ENCODE measurements at places on chromosomes 2 and 18.

DNA sequence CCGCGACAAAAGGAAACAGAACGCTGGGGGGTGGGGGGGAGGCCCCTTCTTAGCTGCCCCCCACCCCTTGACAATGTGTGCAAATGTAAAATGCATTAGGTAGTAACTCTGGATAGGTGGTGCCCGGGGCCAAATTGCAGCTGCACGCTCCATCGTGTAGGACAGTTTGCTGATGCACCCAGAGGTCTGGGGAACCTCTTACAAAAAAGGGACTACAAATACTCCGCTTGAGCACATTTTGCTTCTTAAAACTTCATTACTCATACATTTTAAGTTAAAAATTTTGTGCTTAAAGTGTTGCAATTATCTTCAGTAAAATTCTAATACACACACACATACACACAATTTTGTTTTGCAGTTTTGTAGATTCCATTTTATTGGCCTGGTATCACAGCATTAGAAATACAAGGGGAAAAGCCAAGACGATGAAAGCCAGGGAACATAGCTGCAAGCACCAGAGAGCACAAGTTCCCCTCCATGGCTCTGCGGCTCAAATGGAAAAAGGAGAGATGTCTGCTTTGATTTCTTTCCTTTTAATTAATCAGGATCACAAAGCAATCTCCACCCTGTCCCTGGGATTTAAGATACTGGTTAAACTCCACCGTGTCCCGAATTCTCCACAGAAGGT is 582.1 kb downstream of the ZEB2 start:
- peaks cover 19% of the 10 kb centered on the region for H3K4me1 ChIP-seq
- no peaks in the 10 kb centered on the region for H3K27me3 ChIP-seq
- no peak for DNase-seq
- peak overlapping the region; percentile 66 for H3K4me3 ChIP-seq

- no peak overlapping the region for H3K27ac ChIP-seq
- no peaks in the 10 kb centered on the region for H3K4me1 ChIP-seq
- H3K36me3 ChIP-seq = no peaks in the 10 kb centered on the region
- DNase-seq = no peak
- no peak overlapping the region for H3K4me3 ChIP-seq
These were observed 101.2 kb downstream of the RAPGEF4 start for GRCh38 chr2:172836827-172837226.

GRCh38 chr2:98669675-98670074 is 61.3 kb downstream of the MGAT4A start:
- DNase-seq = no peak
- no peak overlapping the region for H3K27ac ChIP-seq
- H3K4me3 ChIP-seq = no peak overlapping the region
- H3K27me3 ChIP-seq = no peaks in the 10 kb centered on the region
- no peaks in the 10 kb centered on the region for H3K36me3 ChIP-seq
- H3K4me1 ChIP-seq = no peaks in the 10 kb centered on the region

- H3K4me1 ChIP-seq = no peaks in the 10 kb centered on the region
- no peaks in the 10 kb centered on the region for H3K27me3 ChIP-seq
- no peaks in the 10 kb centered on the region for H3K36me3 ChIP-seq
These were observed 855.7 kb downstream of the TRIB2 start for GRCh38 chr2:13572466-13572865.

GRCh38 chr2:168514692-168515091 is 58.6 kb downstream of the CERS6 start:
- DNase-seq = no peak
- H3K4me3 ChIP-seq = no peak overlapping the region
- no peaks in the 10 kb centered on the region for H3K27me3 ChIP-seq
- no peaks in the 10 kb centered on the region for H3K36me3 ChIP-seq
- H3K27ac ChIP-seq = no peak overlapping the region

DNA sequence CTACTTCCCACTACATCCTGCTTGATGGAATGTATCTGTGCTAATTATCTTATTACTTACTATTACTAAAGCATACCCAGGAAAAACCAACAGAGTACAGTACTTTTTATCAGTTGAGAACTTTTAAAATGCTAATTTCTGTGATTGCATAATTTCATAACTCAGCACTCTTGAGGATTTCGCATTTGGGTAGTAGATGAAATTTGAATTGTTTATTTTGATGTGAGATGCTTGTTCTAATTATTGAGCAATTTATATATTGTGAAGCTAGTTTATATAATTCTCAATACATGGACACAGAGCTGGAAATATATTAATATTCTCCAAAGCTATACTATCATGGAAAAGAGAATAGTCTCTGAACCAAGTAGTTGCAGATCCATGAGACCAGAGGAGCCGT is 104.5 kb upstream of the SP5 start:
- no peak overlapping the region for H3K27ac ChIP-seq

DNA sequence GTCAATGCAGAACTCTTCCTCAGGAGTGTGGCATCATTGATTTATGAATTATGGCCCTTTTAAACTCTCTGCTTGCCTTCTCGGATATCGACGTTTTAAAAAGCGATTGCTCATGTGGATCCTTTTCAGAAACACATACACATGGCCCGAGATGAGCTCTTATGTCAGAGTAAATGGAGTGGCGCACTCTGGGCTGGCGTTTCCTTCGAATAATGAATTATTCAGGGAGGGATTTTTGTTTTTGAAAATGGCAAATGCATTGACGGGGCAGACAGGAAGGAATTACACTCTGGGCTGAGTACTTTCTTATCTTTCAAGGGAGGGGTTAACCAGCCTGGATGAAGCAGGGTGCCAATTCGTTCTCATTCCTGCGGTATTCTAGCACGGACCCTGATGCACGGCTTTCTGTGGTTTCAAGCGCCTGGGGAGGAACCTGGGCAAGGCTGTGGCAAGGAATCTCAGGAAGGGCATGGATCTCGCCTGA is 142.7 kb downstream of the PRKCE start:
- no peaks in the 10 kb centered on the region for H3K36me3 ChIP-seq
- no peaks in the 10 kb centered on the region for H3K4me1 ChIP-seq
- H3K27me3 ChIP-seq = no peaks in the 10 kb centered on the region
- H3K4me3 ChIP-seq = no peak overlapping the region

DNA sequence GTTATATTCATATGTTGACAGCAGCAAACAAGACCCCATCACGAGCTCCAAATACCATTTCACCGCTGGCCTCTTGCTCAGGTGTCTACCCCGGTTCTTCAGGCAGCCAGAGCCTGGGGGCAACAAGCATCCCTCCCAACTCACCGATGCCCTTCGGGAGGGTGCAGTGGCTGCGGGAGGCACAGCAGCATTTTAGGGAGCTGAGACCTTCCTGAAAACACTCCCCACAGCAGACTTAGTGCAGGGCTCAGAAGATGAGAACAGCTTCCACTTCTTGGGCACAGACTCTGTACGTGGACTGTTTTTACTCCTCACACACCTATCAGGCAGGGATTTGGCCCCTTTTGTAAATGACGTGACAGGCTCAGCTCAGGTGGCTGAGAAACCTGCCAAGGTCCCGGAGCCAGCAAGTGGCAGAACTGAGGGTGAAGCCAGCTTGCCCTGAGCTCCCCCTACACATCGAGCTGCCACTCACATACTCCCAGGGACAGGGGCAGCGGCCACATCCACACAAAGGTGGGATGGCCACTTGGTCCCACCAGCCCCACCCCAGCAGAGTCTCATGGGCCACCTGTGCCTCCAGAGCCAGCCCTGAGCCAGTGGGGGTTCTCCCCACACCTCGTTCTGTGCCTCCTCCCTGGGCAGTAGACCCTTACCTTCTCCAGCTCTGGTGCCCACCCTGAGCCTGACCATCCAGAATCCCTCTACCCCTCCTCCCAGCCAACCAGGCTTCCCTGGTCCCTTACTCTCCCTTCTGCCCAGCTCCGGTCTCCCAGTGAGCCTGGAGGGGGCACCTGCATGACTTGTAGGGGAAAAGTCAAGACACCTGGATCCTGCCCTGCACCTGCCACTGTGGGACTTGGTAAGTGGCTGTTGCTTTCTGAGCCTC is 28.5 kb downstream of the CYP27C1 start:
- no peaks in the 10 kb centered on the region for H3K36me3 ChIP-seq
- H3K27me3 ChIP-seq = no peaks in the 10 kb centered on the region

DNA sequence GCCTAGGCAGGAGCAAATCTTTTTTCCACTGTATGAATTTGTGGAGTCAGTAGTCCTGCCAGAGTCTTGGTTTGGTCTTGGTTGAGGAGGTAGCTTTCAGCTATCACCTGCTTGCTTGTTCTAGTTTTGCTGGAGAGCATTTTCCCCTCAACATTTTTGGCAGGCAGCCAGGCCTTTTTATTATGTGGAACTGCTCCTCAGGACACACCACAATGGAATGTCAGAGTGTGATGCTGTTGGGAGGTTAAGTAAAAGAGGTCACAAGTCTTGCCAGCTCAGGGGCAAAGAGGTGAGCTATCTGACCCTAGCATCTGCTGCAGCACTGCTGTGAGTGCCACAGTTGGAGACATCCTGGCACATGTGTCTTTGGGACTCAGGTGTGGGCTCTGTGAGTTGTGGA is 258.0 kb downstream of the CNTNAP5 start:
- no peak overlapping the region for H3K4me3 ChIP-seq
- no peaks in the 10 kb centered on the region for H3K4me1 ChIP-seq
- H3K27ac ChIP-seq = no peak overlapping the region
- H3K27me3 ChIP-seq = no peaks in the 10 kb centered on the region

DNA sequence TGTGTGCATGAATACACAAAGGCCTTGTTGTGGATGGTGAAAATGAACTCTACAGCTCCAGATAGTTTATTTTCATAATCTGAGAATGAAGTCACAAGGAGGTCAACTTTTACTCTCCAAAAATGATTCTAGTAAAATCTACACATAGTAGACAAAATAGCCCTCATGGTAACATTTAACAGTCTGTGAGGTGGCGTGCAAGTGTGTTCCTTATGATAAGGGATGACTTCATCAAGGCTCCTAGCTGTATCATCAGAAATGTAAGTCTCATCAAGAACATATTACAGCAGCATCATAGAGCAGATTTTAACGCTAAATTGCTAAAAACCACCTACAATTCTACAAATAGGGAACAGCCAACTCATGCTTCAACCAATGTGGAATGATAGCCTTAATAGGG is 72.3 kb upstream of the RIOK3 start:
- H3K27me3 ChIP-seq = no peaks in the 10 kb centered on the region
- peaks cover 26% of the 10 kb centered on the region for H3K4me1 ChIP-seq
- H3K27ac ChIP-seq = no peak overlapping the region

DNA sequence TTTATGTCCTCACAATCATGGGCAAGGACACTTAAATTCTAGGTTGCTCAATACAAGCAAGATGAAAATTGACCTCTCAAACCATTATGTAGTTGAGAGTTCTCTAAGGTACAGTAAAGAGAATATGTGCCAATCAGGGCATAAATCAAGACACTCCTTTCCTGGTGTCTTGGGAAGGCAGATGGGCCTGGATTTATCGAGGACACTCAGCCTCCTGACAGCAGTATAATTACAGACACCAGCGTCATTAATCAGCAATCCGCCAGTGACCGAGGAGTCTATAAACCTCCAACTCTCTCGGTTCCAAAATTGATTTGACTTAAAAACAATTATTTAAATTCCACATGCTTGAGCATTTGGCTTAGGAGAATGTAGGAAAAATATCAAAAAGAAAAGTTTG is 75.7 kb upstream of the DAPL1 start:
- no peak overlapping the region for H3K4me3 ChIP-seq
- peak; percentile 37 for DNase-seq
- peaks cover 44% of the 10 kb centered on the region for H3K4me1 ChIP-seq

- DNase-seq = no peak
- H3K27me3 ChIP-seq = no peaks in the 10 kb centered on the region
- no peak overlapping the region for H3K27ac ChIP-seq
- H3K4me1 ChIP-seq = peaks cover 50% of the 10 kb centered on the region
- no peaks in the 10 kb centered on the region for H3K36me3 ChIP-seq
These were observed 70.5 kb downstream of the CLHC1 start for GRCh38 chr2:55161295-55162210.

DNA sequence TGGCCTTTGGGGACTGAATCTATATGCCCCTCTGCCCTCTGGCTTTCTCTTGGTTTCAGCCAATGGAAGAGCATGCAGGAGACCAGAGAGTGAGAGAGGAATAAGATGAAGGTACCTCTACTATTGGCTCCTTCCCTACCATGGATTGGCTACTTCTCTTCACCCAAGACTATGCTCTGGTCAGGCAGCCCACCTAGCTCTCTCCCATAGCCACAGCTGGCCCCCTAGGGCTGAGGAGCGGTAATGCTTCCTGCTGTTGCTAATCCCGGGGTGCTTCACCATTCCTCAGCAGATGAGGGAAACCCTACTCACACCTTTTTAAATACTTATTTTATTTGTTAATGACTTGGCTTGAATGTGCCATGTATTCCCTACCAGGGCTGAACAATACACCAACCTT is 142.4 kb downstream of the MREG start:
- no peaks in the 10 kb centered on the region for H3K4me1 ChIP-seq
- H3K27ac ChIP-seq = no peak overlapping the region
- H3K36me3 ChIP-seq = no peaks in the 10 kb centered on the region
- DNase-seq = no peak
- H3K27me3 ChIP-seq = no peaks in the 10 kb centered on the region

DNA sequence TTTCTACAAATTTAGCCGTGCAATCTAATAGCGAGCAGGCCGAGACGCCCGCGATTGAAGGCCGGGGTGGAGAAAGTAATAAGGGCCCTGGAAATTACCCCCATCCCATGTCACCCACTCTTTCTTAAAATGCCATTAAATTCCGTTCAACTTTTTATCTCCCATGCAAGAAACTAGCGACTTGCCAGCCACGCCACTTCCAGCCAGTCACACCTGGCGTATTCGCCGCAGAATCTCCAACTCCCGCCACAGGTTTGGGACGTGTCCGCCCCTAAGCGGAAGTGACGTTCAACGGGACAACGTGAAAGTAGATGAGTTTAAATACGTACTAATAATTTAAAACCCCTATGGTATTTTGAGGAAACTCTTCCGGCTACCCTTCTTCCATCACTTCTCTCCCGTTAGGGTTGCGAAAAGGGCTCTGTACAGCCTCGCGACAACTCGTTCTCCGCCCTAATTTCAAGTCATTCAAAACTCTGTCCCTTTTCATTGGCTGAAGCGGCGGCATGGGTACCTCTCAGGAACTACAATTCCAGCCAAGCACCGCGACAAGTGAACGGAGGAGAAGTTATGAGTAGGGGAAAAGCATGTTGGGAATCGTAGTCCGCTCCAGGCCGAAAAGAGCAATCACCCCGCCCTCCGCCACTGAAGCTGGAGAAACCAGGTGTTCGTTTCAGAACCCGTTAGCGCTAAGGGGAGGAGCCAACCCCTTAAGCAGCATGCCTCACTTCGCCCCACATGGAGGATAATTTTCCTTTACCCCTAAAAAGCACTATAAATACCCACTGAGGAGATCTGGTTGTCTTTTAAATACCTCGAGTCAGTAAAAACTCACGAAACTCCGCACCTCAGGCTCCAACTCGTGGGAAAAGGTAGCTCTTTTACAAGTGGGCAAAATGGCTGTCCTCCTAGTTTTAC is at the start of gene ZRANB3:
ZRANB3 (minus strand) TSS at position 906 of the 918 bp plus-strand sequence.
- H3K27ac ChIP-seq = peak within 1 kb of the TSS; percentile 94
- no peaks in the 10 kb centered on the region for H3K36me3 ChIP-seq
- no peaks in the 10 kb centered on the region for H3K27me3 ChIP-seq
- H3K4me3 ChIP-seq = peak within 1 kb of the TSS; percentile 96
